PC-9 (cell line): ENCODE measurements at places on chromosomes 5 and 9.

DNA sequence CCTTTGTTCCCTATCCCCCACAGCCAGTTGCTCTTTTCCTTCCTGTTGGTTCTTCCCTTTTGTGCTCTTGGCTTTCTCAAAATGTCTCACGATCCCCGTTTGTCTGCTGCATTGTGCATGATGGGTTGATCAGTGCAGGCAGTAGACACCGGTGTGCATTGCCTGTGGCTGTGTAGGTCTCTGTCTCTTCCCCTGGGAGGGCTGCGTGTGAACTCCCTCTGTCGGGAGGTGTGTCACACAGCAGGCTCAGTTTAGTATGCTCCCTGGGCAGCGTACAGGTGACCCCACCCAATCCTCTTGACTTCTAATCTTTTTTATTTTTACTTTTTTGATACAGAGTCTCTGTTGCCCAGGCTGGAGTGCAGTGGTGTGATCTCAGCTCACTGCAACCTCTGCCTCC lies 265.3 kb downstream of the FSTL4 start:
- no peak for DNase-seq

GRCh38 chr5:115583474-115583873 lies 18.8 kb downstream of the TICAM2 start:
- no peak for DNase-seq

DNA sequence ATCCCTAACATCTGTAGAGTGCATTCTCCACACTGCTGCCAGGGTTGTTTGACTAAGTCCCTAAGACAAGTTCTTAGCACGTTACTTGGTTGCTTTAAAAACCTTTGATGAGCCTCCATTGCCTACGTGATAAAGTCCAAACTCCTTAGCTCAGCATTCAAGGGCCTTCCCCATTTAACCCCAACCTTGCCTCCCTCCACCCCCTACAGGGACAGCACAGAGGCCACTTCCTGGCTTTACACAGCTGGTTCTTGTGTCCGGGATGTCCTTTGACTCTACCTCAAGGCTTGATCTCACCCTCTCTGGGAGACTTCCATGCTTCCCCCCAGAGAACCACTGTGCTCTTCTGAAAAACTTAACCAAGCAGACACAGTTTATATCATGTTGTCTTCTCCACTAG lies 29.4 kb downstream of the FAM240B start:
- DNase-seq = no peak

- no peak for DNase-seq
Measured at GRCh38 chr9:21153336-21154017, 11.8 kb upstream of the IFNW1 start.

DNA sequence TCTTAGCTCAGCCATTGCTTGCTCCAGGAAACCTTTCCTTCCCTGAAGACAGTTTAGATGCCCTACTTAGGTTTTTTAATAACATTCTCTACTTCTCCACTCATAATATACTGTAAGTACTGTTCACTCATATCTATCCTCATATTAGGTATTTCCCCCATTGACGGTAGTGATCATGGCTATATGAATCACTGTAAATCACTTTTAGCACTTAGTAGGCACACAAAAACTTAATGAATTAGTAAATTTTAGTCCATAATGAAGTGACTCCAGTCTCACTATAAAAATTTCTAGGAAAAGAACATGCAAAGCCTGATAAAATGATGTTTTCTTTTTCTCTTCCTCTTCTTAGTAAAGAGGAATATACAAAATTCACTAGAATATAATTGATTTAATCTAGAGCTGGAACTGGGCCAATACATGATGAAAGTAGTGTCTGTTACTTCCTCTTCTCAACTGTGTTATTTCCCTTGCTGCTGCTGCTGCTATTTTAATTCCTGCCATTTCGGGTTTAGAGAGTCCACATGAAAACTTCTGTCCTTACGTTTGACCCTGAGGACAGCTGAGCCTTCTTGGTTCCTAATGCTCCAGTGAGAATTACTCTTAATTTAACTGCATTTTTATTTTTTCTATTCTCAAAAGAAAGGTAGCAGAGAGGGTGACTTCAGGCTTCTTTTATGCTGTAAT lies 73.5 kb downstream of the LNPEP start:
- DNase-seq = no peak

- DNase-seq = no peak
Measured at GRCh38 chr9:137441935-137442321, 771 bp upstream of the ENTPD8 start.

DNA sequence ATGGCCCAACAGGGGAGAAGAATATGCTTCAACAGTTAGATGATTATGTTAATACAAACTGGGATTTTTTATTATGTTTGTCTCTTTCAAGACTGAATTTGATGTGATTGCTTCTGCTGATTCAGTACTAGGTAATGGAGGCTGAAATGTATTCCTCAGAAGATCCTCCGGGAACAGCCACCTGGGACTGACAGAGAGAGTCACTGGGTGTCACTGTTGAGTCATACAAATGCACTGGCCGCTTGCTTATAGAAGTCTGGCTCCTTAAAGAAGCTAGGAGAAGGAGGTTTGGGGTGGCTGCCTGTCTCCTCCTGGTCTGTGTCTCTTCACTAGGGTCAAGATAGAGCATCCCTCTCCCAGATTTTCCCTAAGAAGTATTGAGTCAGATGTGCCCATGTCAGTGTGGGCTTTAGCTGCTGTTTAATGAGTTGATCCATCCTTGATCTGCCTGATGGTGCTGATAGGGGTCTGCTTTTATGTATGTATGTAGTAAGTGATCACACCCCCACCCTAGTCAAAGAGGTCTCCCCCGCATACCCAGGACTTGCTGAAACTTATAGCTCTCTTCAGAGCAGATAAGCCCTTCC lies 773.4 kb downstream of the BRINP1 start:
- DNase-seq = no peak

- no peak for DNase-seq
Measured at GRCh38 chr9:70034271-70034711, 9.4 kb upstream of the MAMDC2 start.

GRCh38 chr5:59286510-59286909 lies 607.0 kb downstream of the PDE4D start:
- no peak for DNase-seq

GRCh38 chr5:93407454-93407853 lies 173.6 kb downstream of the NR2F1-AS1 start:
- no peak for DNase-seq

GRCh38 chr9:16335788-16336580 lies 534.5 kb downstream of the BNC2 start:
- DNase-seq = peak; percentile 98

DNA sequence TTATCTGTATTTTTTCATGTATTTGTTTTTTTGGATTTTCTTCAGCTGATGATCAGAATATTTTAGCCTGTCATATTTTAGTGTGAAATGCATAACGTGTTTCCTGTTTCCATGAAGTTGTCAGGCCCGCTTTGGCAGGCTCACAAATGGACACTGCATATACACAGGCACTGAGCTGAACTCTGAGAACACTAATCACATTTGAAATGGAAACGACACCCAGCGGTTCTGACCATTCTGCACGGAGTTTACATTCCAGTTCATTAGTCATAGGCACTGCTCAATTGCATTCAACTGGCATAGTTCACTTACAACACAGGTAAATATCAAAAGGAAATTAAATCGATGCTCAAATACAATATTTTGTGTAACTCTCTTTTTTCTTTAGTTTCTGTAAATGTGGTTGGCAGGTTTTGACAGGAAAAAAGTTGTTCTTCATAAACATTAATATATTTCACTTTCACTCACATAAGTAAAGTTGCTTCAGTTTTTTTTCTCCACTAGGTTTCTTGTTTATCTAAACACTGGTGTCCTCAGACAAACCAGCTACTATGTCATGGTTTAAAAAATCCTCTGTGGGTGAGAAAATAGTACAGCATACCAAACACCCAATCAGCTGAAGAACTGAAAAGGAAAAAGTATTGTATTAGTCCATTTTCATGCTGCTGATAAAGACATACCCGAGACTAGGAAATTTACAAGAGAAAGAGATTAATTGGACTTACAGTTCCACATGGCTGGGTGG lies 559.0 kb upstream of the DAP start:
- DNase-seq = no peak

DNA sequence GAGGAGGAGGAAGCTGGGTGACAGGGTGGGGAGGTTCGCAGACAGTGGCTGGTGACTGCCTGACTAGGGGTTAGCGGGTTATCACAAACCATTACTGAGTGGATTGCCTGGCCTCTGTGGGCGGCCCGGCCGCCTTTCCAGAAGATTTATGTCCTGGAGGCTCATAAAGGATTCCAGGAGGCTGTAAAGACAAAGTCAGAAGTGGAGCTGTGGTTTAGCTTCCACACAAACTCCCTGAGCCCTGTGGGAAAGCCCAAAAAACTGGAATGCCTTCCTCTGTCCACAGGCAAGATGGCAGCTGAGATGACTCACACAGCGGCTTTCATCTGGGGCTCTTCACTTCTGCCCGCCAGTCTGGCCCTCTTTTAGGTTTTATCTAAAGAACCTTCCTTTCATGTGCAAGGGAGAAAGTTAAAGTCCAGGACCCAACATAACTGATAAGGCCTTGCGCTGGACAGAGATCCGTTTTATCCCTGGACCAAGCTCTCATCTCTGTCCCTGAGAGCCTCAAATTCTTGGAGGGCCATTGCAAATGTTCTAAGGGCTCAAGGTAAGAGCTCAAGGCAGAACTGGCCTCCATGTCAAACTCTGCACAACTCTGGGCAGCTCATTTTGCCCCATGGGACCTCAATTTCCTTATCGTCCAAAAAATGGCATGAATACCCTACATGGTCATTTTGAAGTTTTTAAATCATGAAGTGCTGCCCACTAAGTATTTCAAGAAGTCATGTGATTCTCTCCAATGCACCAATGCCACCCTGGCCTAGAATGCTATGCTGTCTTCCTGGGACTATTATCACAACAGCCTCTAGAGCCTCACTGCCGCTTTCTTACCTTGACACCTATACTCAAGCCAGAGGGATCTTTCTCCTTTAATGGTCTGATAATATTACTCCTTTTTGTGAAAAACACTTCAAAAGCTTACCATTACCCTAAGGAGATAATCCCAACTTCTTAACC lies 249.4 kb upstream of the TRIM32 start:
- no peak for DNase-seq
